NCI-H226 (cell line): ENCODE measurements at places on chromosomes 11 and 22.
A peak's percentile ranks its signal among the peaks of the same experiment; 100 is the strongest.

DNA sequence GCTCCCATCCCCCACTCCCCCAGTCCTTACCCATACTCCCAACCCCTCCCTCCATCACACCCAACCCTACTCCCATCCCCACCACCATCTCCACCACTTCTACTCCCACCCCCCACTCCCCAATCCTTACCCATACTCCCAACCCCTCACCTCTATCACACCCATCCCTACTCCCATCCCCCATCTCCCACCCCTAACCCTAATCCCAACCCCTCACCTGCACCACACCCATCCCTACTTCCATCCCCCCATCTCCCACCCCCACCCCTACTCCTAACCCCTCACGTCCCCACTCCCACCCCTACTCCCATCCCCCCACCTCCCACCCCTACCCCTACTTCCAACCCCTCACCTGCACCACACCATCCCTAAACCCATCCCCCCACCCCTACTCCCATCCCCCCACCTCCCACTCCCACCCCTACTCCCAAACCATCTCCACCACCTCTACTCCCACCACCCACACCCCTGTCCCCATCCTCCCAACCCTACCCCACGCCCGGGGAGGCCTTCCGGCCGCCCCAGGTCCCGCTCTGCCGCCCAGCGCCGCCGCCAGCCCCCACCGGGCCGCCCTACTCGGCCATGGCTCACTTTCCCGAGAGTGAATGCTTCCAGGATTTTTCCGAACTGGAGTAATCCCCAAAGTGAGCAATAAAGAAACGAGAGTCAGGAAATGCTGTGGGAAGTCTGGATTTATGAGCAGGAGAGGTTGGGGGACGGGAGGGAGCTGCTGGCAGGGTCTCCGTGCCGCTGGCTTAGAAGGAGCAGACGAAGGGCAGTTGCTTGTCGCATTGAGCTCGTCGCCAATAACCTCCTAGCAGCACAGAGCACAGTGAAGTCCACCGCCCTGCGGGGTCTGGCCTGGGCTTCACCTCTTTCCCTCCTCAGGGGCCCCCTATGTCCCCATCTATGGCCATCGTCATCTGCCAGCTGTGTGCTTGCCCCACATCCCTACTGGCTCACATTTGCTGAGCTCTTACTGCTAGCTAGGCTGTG, 4.6 kb downstream of the PRG3 start:
- no peak for DNase-seq

- no peak for DNase-seq
Observed at GRCh38 chr11:26070714-26071380, 261.1 kb upstream of the ANO3 start.

- no peak for DNase-seq
Observed at GRCh38 chr22:25197340-25197739, 2.3 kb upstream of the CRYBB3 start.

- no peak for DNase-seq
Observed at GRCh38 chr11:76592961-76593360, 77.6 kb downstream of the LRRC32 start.

DNA sequence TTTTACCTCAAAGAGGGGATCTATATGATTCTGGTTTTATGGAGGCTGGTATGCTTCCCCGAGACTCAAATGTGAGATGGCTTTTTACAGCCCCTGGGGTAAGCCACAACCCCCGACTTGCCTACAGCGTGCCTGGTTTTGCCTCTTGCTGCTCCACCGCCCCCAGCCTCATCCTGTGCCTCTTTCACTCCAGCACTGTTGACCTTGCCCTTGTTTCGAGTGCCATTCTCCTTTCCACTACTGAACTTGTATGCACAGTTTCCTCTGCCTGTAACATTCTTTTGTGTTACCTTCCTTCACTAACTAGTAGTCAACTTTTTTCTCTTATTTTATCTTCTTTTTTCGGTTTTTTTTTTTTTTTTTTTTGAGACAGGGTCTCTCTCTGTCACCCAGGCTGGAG, 219.0 kb upstream of the ZBED5 start:
- DNase-seq: no peak

DNA sequence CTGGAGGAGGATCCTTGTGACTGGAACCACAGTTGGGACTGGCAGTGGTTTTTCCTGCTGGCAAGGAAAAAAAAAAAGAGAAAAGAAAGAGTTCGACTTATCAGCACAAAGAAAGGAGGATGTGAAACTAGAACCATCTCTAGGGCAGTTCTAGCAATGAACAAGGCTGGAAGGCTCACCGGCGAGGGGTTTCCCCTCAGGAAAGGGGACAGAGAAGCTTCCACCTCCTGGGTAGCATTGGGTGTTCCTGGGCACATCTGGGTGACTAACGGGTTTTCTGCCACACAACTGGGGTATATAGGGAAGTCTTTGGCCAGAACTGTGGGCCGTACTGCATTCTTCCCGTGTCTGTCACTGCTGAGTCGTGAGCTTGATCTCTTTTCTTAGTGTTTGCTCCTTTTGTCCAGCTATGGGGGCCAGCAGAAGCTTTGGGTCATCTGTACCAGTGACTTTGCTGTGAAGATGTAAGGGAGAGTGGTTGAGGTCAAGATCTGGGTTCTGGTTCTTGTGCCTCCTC, 109.4 kb upstream of the OR4B1 start:
- DNase-seq: peak; percentile 44

- no peak for DNase-seq
Observed at GRCh38 chr11:36730761-36731160, 132.7 kb upstream of the RAG2 start.

DNA sequence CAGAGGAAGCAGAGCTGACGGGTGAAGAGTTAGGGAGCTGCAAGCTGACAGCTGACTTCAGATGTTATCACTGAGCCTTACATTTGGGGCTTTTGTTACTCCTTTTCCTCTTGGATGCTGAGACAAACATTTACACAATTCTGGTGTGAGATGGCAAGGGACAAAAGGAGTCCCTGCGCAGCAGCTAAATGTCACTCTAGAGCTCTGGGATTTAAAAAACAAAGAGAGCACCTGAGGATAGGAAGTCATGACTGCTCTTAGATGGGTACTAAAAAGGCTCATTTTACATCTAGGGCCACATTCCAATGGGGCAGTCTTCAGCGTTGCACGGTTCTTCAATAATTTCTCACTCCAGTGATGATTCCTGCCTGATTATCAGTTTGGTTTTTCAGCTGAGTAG, 204.5 kb downstream of the RAB38 start:
- DNase-seq: no peak

DNA sequence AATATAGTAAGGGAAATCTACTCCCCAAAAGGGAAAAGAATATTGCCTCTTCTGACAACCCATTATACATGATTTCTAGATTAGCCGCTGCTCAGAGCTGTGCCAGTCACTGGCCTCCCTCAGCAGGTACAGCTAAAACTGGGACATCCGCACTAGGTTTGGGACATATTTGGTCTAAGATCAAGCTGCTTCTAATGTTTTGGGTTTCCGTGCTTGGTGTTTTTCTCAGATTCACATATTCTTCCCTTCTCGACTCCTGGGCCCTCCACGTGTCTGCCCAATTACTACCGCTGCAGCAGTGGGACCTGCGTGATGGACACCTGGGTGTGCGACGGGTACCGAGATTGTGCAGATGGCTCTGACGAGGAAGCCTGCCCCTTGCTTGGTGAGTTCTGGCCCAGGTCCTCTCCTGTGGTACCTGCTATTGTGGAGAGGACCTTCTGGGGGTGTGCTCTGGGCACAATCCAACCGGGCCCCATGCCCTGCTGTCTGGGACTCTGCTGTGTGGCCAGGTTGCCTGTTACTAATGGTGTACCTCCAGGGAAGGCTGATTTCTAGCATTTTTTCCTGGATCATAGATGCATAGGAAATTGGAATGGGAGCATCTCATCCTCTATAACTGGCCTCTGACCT, 138.1 kb upstream of the SORL1-AS1 start:
- no peak for DNase-seq

- DNase-seq: no peak
Observed at GRCh38 chr11:102653744-102654291, 28.7 kb upstream of the MMP20 start.

- peak; percentile 81 for DNase-seq
Observed at GRCh38 chr11:47257517-47258316, at the start of gene NR1H3. NR1H3 (plus strand) TSS chr11:47257996; CDS start chr11:47259217, 1,221 bp downstream.

- DNase-seq: no peak
Observed at GRCh38 chr11:130904380-130904779, 11.9 kb downstream of the SNX19 start.

GRCh38 chr11:22510741-22511140, 114.9 kb downstream of the FANCF start:
- DNase-seq: peak; percentile 45

GRCh38 chr11:133842730-133843129, 2.6 kb downstream of the SPATA19 start:
- DNase-seq: no peak

- no peak for DNase-seq
Observed at GRCh38 chr11:44483919-44484610, 81.4 kb upstream of the CD82 start.

GRCh38 chr11:116544721-116545120, 228.1 kb downstream of the BUD13 start:
- no peak for DNase-seq

DNA sequence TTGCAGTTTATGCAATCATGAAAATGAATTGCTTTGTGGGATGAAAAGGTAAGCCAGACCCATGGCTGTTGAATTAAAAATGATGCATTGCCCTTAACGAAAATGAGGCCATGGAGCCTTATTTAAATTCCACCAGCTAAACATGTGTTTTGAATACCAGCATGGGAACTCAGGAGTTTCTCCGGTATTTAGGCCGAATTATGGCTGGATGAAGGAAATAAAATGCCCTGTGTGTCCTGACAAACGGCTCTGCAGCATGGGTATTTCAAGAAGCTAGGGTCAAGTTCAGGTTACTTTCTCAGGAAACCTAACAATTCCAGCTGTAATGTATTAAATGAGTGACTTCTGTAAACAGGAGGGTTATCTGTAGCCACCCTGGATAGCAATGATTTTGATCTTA, 38.3 kb downstream of the AMOTL1 start:
- no peak for DNase-seq

- DNase-seq: no peak
Observed at GRCh38 chr11:15115686-15116085, 963 bp downstream of the INSC start.

GRCh38 chr22:20419664-20419951, 18.0 kb downstream of the SCARF2 start:
- no peak for DNase-seq

- no peak for DNase-seq
Observed at GRCh38 chr22:42177891-42178336, 47.3 kb upstream of the CYP2D6 start.

GRCh38 chr11:59283825-59284772, 71.4 kb upstream of the MPEG1 start:
- peak; percentile 23 for DNase-seq

DNA sequence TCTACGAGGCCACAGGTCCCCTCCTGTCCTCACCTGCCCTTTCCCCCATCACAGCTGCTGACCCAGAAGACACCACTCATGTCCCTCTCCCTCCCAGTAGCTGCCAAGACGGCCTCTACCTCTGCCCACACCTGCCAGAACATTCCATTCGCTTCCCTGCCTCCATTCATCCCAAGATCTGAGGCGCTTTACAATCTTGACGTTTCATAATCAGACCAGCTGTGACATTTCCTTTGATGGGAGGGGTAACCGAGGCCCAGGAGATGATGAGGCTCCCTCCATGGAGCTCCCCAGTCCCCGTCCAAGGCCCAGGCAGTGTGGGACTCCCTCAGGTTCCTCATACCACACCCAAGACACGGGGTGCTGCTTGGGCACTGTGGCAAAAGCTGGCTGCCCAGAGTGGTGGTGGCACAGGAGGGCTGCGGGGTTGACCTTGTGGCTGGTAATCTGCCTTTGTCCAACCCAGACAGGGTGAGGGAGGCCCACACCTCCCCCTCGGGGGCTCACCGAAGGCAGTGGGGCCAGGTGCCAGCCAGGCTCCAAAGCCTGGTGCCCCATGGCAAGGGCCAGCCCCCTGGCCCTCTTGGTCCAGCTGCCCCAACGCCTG, 17.3 kb downstream of the PHLDA2 start:
- no peak for DNase-seq

DNA sequence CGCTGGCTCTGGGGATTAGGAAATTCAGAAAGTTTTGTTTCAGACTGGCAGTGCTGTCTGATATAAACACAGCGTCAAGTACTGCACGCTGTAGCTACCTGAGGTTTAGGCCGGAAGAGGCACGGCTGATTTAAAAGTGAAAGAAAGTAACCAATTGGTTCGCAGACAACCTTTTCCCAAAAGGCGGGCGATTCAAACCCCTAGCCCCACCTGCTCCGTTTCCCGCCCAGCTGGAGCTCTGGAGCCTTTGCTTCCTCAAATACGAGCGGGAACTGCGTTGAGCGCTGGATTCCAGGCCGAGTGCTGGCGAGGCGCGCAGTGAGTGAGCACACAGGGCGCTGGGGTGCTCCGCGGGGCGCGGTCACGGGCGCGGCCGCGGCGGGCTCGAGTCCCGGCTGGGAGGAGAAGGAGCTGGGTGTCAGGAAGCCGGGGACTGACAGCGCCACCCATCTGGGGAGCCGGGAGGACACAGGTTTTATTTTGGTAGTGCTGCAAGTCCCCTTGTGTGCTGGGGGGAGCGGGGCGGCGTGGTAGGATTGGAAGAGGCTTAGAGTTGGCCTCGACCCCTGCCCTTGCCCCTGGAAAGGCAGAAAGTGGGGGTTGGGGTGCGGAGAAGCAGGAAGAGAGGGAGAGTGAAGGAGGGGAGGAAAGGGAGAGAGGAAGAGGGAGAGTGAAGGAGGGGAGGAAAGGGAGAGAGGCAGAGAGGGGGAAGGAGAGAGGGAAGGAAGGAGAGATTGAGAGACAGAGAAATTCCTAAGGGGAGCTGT, 2.1 kb downstream of the FAM111A start:
- peak; percentile 93 for DNase-seq
